Right hindlimb (tissue), 1 donor: ENCODE measurements at places on chromosomes 1 and 21.

- no peak for DNase-seq
Measured at GRCh38 chr1:173603056-173603591, at the start of gene SLC9C2. Gene SLC9C2 (minus strand): TSS chr1:173603072. CDS start chr1:173601776, 1,296 bp downstream.

GRCh38 chr1:5296095-5296494 lies 641.7 kb downstream of the AJAP1 start:
- no peak for DNase-seq

GRCh38 chr1:20100632-20101355 lies 18.5 kb downstream of the PLA2G2D start:
- peak; percentile 30 for DNase-seq

GRCh38 chr1:14037101-14037847 lies 337.3 kb downstream of the PRDM2 start:
- DNase-seq = peak; percentile 32

GRCh38 chr1:170731566-170732251 lies 67.8 kb downstream of the PRRX1 start:
- no peak for DNase-seq

DNA sequence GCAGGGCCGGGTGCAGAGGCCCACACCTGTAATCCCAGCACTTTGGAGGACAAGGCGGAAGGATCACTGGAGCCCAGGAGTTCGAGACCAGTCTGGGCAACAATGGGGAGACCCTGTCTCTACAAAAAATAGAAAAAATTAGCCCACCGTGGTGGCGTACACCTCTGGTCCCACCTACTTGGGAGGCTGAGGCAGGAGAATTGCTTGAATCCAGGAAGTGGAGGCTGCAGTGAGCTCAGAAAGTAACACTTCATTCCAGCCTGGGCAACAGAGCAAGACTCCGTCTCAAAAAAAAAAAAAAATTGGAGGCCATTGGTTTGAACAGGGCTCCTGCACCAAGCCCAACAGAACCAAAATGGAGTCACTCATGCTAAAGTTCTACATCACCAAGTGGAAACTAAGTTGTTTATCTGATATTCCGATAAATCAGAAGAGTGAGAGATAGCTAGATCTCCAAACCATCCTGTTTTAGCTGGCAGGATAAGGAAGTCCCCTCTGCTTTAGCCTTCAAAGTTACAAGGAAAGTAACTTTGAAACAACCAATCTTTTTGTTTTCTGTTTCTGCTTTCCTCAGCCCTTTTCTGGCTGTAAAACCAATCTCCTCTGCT lies 766 bp upstream of the LSM10 start:
- DNase-seq = no peak

DNA sequence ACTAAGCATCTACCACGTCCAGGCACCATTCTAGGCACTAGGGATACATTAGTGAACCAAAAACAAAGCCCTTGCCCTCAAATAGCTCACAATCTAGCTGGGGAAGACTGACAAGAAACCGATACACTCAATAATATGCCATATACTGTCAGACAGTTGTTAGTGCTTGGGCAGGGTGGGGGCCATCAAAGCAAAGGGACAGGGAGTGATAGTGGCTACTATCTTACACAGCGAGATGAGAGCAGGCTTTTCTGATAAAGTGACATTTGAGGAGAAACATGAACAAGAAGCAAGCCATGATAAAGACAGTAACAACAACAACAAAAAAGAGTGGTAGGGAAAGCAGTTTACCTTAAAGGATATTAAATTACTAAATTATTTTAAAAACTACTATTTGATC lies 41.1 kb downstream of the ERO1B start:
- DNase-seq = no peak

DNA sequence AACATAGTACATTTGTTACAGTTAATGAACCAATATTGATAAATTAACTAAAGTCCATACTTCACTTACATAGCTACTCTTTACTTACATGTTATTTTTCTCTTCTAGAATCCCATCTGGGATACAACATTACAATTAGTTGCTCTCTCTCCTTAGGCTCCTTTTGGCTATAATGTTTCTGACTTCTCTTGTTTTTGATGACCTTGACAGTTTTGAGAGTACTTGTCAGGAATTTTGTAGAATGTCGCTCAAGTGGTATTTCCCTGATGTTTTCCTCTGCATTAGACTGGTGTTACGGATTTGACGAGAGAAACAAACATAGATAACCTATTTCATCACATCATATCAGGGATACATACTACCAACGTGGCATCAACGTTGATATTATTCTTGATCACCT lies 925.4 kb upstream of the TMPRSS15 start:
- DNase-seq = no peak

DNA sequence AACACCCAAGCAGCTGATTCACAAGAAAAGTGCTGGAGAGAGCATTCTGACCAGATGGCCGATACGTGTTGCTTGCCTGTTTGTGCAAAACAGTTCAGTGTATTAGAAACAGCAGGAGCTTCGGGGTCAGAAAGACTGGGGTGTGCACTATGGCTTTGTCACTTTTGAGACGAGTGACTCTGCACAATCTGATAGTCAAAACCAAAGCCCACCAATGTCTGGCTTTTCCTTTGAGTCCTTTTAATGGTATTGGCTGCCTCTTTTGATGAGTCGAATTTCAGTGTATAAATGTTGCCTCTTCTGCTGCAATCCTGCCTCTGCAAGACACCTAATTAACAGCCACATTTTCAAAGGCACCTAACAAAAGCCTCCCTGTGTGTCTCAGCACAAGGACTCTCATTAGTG lies 444.6 kb downstream of the AJAP1 start:
- DNase-seq = no peak

- no peak for DNase-seq
Measured at GRCh38 chr1:20386323-20387081, 95.8 kb downstream of the VWA5B1 start.

DNA sequence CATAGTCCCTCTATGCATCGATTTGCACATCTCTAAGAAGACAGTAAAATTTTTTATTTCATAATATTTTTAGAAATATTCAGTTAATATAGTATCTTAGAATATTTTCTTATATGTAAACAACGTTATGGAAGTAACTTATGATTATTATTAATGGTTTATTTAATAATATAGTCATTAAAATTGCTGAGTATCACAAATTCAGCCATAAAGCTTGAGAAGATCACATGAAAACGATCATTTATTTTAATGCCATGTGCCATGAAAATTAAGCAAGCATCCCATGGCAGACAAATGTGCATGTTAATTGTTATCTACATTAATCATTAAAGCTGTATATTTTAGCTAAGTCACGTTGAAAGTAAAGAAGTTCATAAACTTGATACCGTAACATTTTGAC lies 907.1 kb downstream of the KCNT2 start:
- no peak for DNase-seq

DNA sequence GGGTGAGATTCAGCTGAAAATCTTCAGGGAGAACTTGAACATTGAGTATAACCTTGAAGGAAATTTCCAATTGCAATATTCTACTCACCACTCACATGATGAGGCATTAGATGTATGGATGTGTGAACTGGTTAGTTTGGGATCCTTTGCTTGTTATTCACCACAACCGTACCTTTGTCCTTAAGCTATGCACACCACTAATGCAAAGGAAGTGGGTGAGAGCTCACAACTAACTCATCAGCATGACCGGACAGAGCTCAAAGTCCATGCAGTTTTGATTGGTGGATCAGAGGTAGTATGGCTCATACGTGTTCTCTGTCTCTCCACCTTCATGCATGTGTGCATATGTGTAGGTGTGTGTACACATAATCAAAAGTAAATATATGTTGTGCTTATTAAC lies 43.5 kb upstream of the MROH9 start:
- DNase-seq = no peak

DNA sequence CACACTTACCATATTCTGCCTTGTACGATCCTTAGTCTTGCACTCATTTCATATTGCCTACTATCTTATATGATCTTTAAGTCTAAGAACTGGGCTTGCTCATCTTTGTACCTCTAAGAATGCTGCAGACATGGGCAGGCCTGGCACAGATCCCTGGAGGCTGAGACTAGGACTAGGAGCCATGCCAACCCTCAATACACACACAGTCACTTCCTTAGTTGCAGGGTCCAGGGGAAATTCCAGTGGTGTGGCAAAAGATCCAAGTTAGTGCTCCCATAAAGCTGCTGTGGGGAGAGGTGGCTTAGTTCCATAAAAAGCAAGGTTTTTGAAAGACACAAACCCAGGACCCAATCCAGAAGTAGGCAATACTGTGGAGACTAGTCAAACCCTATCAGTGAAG lies 59.9 kb downstream of the CYYR1 start:
- DNase-seq = peak; percentile 40

- DNase-seq = no peak
Measured at GRCh38 chr1:195717651-195718050, 890.6 kb downstream of the KCNT2 start.

GRCh38 chr1:59433440-59433813 lies 136.5 kb downstream of the FGGY start:
- DNase-seq = peak; percentile 79

GRCh38 chr1:246329900-246330299 lies 177.2 kb downstream of the SMYD3 start:
- no peak for DNase-seq

GRCh38 chr1:156534424-156535060 lies 34.0 kb upstream of the MEF2D start:
- no peak for DNase-seq
